Neural progenitor cell (in vitro differentiated cells): ENCODE measurements at places on chromosomes 12 and 14.
A peak's percentile ranks its signal among the peaks of the same experiment; 100 is the strongest.

- DNase-seq, result no peak
Measured at GRCh38 chr14:30054201-30054600, 126.6 kb upstream of the PRKD1 start.

GRCh38 chr14:95891742-95892141, 15.1 kb downstream of the TUNAR start:
- no peak for DNase-seq

GRCh38 chr12:131074221-131075083, 120.7 kb downstream of the ADGRD1 start:
- DNase-seq, result no peak

- DNase-seq, result peak; percentile 63
Measured at GRCh38 chr14:21534576-21534975, 8.4 kb upstream of the SALL2 start.

DNA sequence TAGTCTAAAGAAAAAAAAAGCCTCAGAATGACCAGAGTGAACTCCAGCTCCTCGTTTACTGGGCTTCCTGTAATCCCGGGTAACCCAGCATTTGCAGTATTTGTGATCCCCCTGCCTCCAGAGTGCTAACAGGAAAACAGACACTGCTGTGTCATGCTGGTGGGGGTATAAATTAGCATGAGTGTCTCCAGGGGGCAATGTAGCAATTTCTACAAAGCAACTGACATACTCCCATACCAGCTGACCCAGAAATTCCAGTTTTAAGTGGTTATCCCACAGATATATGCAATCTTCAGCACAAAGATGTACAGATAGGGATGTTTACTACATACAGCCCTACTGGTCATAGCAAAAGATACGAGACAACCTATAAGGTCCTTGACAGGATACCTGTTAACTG, 18.8 kb downstream of the TTC7B start:
- no peak for DNase-seq

DNA sequence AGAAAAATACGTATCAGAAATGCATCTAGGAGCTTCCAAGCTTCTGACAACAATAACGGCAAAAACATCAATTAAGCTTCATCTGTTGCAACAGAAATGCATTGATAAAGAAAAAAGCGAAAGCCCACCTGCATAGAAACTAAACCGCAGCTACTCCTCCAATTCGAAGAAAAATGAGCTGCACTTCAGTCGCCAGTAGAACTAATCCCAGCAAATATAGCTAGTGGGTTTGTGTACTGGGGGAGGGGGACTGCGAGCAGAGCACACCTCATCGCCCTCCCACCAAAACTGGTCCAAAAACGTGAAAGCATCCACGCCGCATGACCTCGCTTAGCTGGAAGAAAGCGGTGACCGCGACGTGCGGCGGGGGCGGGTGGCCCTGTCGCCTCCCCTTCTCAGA, 1.2 kb downstream of the SLC35F4 start:
- no peak for DNase-seq

DNA sequence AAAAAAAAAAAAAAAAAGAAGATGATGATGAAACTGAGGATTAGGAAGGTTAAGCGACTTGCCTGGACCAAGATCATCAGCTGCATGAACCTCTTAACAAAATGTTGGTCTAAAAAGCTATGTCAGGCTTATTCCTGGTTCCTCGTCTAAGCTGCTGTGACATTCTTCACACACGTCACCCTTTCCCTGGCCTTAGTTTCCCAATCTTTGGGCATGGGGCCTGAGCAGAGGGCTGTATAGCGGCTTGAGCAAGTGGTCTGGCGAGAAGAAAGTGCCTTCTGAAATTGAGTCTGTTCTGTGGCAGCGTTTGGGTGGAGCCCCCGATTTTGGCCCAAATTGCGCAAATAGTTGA, 58.7 kb upstream of the CCND2 start:
- no peak for DNase-seq

DNA sequence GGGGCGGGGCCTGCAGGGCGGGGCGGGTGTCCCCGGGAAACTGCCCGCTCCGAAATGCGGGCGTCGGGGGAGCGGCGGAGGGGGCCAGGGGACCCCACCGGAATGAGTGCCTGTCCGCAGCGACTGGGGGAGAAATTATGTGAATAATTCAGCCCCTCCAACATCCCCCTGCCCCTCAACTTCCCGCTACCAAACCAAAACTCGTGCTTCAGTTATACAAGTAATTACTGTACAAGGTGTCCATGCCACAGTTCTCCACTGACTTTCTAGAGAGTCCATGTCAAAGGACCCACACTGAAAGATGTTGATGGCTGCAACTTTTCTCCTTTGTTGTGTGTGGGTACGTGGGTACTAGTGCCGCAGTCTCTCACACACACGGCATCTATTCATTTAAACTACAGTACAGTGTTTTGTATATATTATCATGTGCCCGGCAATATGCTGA, 414 bp upstream of the CDK17 start:
- DNase-seq, result no peak

DNA sequence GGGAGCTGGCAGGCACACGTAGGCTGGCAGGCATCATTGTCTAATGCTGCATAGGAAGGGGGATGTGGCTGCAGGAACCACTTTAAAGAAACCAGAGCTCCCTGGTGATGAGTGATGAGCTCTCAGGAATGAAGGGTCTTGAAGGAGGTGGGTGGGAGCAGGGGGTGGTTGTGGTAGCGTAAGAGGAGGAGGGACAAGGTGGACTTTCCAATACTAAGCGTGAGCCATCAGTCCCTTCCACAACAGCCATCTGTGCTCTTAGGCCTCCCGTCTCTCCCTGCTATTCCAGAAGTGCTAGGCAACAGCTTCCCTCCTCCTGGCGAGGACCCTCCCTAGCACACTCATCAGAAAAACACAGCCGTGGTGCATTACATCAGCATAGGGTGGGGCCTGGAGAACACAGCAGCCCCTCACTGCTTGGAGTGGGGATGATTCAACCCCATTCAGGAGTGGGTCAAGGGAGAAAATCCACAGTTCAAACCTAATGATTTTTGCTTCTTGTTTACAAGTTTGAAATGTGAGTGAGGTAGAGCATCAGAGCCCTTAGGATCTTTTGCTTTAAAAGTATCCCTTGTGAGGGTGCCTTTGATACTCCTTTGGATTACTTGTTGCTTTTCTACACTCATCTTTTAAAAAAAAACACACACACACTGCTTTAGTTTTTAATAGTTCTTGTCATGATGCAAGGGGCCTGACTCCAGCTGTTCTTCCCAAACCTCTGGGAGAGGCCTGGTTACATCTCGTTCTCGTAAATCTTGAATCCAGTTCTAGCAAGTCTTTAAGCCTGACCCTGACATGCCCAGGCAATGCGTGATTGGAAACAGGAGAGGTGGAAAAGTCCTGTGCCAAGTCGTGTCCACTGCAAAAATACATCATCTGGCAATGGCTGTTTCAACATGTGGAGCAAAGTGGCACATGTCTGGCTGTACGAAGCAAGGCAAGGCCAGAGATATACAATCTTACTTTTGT, 356.4 kb upstream of the DDHD1 start:
- DNase-seq, result peak; percentile 9

DNA sequence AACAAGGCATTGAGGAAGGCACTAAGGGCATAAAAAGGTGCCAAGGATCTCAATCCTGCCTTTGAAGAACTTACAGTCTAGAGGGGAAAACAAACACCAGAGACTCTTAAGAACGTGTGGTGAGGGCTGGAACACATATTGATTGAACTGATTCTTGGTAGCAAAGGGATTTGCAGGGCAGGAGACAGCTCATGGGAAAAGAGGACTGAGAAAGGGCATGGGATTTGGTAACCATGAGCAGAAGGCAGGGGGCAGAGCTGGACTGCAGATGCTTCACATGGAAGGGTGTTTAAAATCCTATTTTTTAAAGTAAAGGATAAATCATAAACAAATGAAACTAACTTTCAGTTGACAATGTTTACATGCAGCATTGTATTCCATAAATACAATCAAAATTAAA, 203.1 kb downstream of the ITPR2 start:
- DNase-seq, result peak; percentile 30

- no peak for DNase-seq
Measured at GRCh38 chr12:10941916-10942607, 3.0 kb upstream of the TAS2R14 start.

DNA sequence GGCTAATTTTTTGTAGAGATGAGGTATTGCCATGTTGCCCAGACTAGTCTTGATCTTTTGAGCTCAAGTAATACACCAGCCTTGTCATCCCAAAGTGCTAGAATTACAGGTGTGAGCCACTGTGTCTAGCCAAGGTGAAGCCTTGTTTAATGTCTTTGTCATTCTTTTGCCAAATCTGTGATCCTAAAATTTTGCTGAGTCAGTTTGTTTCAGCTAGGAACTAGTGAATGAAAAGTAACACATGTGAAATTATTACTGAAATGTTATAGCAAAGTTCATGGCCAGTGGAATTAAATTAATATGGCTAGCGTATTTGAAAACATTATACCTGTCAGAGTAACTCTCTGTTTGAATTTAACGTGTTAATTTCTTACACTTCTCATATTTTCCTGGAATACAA, 26.5 kb upstream of the EPS8 start:
- DNase-seq, result no peak

DNA sequence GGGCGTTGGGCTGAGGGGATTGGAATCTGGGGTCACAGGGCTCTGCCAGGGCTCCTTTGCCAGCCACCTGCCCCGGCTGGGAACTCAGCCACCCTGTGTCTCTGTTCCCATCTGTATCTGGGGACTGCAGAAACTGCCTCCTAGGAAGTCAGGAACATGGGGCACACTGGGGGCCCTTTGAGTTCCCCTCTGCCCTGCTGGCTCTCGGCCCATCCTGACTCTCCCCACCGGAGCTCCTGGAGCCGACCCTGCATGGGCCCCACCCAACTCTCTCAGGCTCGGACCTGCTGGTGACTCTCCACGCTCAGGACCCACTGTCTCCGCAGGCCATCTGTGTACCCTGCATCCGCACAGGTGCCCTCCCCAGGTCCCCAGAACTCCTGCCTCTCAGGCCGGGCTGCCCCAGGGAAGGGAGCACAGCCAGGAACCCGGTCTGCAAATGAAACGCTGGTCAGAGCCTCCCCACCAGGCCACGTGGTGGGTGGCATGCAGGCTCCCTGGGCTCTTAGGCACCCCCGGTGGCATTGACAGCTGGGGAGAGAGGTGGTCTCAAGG, 82.8 kb downstream of the KIF26A start:
- no peak for DNase-seq

DNA sequence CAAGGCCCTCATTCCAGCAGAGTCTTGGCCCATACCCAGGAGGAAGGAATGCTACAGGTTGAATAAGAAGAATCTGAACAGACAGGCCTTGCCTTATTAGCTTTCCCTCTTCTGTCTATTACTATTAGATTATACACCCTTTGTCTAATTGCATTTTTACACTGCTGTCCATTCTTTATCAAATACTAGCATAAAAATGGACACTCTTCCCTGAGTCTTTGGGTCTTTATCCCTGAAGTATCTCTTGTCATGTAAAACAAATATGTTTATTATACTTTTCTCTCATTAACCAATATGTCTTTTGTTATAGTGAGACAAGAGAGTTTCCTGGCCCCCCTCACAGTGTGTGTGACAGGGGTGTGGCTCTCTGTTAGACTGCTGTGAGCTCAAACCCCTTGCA, 897.4 kb upstream of the SEL1L start:
- DNase-seq, result no peak

GRCh38 chr12:123075646-123076171, 75.2 kb downstream of the PITPNM2 start:
- peak; percentile 86 for DNase-seq

- DNase-seq, result no peak
Measured at GRCh38 chr14:24848102-24848790, 201.7 kb downstream of the STXBP6 start.

- DNase-seq, result no peak
Measured at GRCh38 chr12:99267038-99267437, 380.5 kb upstream of the GARIN6 start.

DNA sequence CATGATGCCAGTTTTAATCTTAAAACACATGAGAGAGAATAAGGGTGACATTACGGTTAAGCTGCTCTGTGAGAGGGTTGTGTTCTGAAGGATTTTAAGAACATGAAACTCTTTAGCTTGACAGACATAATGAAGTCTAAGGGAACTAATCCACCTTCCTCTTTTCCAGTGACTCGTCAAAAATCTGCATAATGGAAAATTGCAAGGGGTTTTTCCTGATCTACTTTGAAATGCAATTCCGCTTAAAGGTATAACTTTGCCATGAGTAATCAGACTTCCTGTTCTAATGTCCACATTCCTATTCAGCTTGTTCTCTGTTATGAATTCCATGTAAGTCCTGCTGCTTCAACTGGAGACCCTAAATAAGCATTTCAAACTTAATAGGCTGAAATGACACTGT, at the start of gene ZNF705A:
TSS of gene ZNF705A (plus strand) at position 171 of the 400 bp plus-strand sequence. CDS start 15,611 bp downstream, outside the sequence.
- no peak for DNase-seq

- DNase-seq, result no peak
Measured at GRCh38 chr14:38847161-38847560, 255.9 kb downstream of the SEC23A start.

DNA sequence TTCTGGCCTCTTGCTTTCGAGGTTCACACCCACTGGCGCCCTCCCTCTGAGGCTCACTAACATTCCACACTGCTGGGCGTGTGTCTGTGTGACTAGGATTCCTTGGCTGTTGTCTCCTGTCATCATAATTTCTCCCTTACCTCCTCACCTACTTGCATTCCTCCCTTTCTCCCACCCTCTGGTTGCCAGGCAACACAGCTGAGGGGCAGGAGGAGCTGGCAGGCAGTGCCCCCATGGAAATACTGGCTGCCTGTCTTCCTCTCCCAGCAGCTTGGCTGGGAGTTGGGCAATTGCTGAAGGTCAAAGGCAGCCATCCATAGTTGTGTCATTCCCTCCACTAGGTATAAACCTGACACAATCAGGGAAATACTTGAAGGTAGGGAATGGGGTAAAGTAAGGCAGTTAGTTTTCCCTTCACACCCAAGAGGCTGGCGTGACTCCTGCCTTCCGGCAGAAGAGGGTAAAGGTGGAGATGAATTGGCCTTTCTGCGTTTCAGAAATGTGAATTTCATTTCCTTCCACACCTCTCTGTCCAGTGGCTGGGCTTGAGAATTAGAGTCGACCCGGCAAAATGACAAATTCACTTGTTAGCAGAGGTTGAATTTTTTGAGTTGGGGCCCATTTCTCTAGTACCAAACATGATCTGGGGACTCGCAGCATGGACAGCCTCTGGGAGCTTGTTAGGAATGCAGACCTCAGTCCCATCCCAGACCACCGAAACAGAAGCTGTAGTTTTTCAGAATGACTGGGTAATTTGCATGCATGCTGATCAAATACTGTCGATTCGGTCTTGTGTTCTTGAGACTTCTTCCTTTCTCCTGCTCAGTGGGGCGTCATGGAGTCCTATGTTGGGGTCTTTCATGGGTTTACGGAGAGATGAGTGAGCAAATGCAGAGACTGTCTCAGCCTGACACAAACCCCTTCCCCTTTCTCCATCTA, 24.3 kb upstream of the EMP1 start:
- DNase-seq, result peak; percentile 34
